ENCODE measurements at places on chromosomes 1 and 21. TPM values are rescaled to one million over a fixed set of nuclear protein-coding genes. Genes with fewer than 3 reads are reported as not detected.
A peak's percentile ranks its signal among the peaks of the same experiment; 100 is the strongest.

Gene UBAP2L
- total RNA-seq: 98.6 TPM

- no peak for DNase-seq
Measured at GRCh38 chr1:55812281-55812680, 597.1 kb upstream of the USP24 start.

GRCh38 chr1:187264995-187265602 lies 436.4 kb downstream of the PLA2G4A start:
- DNase-seq: peak; percentile 50

- DNase-seq: peak; percentile 98
Measured at GRCh38 chr21:43585924-43586413, 73.3 kb downstream of the HSF2BP start.

- DNase-seq: no peak
Measured at GRCh38 chr1:226649780-226650179, 89.3 kb downstream of the ITPKB start.
